SW 1271 (cell line): ENCODE measurements at places on chromosomes 3 and 15.

GRCh38 chr3:33152363-33153360 is 38.8 kb downstream of the CRTAP start:
- no peak for DNase-seq

DNA sequence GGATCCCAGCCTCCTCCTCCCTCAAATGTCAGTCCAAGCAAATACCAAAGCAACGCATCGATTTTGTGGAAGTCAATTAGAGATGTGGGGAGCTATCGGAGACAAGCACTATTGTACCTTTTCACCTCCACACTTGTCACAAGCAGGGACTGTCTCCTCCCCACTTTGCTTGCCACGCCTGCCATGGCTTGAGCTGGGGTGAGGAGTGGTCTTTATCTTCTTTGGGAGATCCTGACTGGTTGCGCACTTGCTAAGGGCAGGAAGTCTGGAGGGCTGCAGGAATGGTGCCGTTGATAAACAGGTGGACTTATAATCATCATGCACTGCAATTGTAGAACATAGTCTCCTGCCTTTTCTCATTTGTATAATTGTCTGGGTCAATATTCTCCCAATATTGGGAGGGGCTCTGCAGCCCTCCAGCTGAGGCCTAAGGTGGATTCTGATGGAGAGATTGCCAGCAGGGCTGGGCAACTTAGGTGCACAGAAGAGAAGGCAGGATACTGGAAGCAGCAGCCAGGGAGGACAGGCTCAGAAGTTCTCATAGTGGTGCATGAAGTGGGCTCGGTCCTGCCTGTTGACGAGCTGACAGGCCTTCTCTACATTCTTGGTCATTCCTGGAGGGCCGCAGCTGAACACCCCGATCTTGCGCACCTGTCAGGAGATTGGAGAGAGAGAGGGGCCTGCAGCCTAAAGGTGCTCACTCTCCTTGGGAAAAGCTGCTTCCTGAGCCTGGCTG is 20.2 kb downstream of the DUOX2 start:
- no peak for DNase-seq

DNA sequence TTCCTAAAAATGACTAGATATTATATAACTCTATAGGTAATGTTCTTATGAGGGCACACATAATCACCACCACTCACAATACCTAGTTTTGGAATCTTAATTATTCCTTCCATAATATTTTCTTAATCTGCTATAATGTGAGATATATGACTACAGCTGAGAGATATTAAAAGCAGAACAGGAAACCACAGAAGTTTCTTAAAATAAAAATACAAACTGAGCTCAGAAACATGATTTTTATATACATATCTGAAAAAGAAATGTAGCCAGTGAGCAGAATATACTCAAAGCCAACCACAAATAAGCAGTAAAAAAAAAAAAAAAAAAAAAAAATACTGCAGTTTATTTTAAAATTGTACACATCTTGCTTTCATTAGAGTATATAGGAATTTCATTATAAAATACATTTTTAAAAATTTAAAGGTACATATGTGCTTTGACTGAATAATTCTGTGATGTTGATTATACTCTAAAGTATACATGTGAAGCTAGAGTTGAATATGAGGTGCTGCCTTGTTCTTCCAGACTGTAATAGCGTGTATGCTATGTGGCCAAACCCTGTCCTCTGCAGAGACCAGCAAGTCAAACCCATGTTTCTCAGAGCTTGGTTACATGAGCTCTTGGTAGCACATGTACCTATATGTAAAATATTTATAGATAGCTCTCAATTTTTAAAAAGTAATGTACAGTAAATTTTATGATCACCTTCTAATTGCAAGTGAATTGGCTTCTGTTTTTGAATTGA is 175.0 kb downstream of the UBE2E2 start:
- no peak for DNase-seq

GRCh38 chr3:133999891-134000685 is 29.6 kb downstream of the SLCO2A1 start:
- DNase-seq: no peak

DNA sequence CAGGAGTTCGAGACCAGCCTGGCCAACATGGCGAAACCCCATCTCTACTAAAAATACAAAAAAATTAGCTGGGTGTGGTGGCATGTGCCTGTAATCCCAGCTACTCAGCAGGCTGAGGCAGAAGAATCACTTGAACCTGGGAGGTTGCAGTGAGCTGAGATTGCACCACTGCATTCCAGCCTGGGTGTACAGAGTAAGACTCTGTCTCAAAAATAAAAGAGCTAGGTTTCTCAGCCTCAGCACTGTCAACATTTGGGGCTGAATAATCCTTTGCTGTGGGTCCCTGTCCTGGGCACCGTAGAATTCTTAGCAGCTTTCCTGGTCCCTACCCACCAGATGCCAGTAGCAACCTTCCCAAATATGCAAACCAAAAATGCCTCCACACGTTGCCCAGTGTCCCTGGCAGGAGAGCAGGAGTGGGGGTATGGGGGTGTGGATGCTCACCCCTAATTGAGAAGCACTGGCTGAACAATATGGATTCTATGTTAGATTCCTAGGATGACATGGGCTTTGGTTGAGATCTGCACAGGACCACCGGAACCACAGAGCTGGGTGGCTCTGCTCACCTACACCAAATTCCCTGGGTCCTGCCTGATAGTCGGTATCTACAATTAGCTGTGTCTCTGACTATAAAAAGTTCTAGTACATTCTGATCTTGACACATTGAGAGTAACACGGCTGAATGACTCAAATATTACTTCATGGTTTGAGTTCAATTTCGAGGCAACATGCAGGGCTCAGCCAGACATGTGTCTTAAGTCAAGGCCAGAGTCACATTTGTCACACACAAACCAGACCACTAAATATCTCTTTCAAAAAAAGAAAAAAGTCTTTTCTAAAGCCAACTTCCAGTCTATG is 577.0 kb upstream of the MDFIC2 start:
- no peak for DNase-seq
